ENCODE measurements at places on chromosomes 4 and X.

GRCh38 chrX:20857746-20858145 lies 516.5 kb upstream of the CNKSR2 start:
- DNase-seq: no peak

GRCh38 chr4:21763855-21764254 lies 184.7 kb downstream of the KCNIP4 start:
- no peak for DNase-seq

DNA sequence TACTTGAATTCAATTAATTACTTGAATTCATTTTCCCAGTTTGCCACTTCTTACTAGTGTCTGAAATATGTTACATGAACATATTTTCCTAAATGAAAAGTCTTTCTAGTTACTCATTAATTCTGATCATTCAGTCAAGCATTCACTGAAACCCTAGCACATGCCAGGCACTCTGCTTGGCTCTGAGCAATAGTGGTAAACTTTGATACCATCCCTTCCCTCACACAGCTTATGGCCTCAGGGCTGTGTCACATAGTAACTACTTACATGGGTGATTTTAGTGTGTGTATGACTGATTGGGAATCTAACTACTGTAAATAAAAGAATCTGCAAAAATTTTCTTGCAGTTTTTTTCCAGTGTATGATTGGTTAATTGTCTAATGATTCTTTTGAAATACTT lies 32.7 kb downstream of the METAP1 start:
- DNase-seq: no peak

DNA sequence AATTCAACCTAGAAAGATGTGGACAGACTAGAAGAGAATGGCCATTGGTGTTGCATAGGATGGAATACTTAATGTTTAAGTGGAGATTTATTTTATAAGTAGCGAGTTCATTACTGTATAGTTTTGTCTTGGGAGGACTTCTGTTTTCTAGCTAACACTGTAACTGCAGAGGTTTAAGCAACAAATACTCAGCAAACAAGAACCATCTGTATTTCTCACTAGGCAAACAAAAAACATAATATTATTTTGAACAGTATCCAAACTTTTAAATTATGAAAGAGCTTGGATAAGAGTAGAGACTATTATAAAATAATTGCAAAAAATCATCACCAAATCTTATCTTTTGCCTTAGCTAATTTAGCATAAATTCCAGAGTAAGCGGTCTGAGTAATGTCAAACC lies 121.1 kb downstream of the GLRA3 start:
- DNase-seq: no peak

GRCh38 chrX:78029663-78030062 lies 60.2 kb upstream of the PGAM4 start:
- peak; percentile 0 for DNase-seq

DNA sequence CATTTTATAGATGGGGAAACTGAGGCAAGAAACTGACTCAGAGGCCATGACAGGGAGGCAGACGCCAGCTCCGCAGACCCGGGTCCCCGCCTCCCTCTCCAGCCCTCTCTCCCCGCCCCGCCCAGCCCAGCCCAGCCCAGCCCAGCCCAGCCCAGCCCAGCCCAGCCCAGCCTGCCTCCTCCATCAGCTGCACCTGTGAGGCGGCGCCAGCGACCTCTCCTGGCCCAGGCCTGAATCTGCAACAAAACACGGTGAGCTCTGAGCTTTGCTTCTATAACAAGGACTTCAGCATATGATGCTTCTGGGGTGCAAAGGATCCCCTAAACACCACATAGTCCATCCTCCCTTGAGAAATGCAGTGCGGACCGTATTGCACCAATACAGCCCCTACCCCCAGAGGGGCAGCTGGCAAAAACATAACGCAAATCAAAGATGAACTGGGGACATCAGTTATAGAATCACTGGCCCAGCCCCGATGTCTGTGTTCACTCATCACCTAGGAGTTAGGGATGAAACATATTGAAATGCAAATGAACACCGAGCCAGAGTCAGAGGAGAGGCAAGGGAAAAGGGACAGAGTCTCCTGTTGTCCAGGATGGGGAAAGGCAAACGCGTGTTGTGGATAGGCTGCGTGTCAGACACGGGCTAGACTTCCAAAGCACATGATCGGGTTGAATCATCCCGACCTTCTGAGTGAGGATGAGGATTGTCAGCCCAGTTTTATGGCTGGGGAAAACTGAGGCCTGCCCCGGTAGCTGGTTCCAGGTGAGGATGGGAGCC lies 216.1 kb upstream of the PSAPL1 start:
- DNase-seq: peak; percentile 39

DNA sequence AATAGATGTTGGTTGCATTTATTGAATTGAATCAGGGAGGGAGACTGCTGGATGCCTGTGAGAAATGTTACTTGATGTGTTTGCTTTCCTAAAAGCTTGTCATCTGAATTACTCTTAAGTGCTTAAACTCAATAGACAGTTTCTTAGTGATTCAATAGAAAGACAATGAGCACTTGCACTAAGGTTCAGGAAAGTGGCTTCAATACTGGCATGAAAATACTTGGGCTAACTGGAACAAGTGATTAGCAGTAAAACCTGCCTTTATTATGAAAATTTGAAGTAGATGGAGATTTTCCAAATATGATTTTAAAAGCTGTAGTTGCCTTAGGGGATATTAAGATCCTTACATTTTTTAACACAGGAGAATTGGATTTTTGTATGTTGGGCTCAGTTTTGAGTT lies 123.3 kb downstream of the RNF150 start:
- no peak for DNase-seq

DNA sequence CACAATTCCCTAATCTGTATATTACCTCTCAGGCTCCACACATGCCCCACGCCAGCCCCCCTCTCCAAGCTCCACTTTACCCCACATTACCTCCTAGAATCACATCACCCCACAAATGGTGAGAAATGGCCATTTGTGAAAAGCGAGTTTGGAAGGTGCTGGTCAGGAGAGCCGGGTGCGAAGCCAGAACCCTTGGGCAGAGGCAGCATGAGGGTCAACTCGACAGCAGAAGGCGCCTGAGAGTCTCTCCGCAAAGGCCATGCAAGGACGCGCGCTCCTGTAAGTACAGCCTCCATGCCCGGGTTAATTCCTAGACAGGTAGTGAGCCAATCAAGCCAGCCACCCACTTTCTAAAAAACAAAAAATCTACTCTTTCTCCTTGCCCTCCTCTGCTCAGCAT lies 42.4 kb downstream of the RHOXF2 start:
- DNase-seq: no peak

- DNase-seq: no peak
Measured at GRCh38 chr4:100063355-100063754, 113.3 kb upstream of the H2AZ1 start.

Measured in CD4-positive, alpha-beta T cell treated with Interleukin-1 beta for 1 hour (primary cell).